ENCODE measurements at places on chromosomes 1 and 21.

GRCh38 chr1:188426561-188426960, 1597.8 kb downstream of the PLA2G4A start:
- no peak for DNase-seq

- no peak for DNase-seq
These were observed 24.7 kb upstream of the LRRN2 start for GRCh38 chr1:204709960-204710912.

- no peak for DNase-seq
These were observed 45.9 kb upstream of the SLC25A33 start for GRCh38 chr1:9493326-9493725.

DNA sequence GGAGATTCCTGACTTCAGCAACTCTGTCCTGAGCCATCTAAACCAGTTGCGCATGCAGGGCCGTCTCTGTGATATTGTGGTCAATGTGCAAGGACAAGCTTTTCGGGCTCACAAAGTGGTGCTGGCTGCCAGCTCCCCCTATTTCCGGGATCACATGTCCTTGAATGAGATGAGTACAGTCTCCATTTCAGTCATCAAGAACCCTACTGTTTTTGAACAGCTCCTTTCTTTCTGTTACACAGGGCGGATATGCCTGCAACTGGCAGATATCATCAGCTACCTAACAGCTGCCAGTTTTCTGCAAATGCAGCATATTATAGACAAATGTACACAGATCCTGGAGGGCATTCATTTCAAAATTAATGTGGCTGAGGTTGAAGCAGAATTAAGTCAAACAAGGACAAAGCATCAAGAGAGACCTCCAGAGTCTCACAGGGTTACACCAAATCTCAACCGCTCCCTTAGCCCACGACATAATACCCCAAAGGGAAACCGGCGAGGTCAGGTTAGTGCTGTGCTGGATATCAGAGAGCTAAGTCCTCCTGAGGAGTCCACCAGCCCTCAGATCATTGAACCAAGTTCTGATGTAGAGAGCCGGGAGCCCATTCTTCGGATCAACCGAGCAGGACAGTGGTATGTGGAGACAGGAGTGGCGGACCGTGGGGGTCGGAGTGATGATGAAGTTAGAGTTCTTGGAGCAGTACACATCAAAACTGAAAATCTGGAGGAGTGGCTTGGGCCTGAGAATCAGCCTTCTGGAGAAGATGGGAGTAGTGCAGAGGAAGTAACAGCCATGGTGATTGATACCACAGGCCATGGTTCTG, 2.3 kb downstream of the ZBTB37 start:
- no peak for DNase-seq

- no peak for DNase-seq
These were observed 8.0 kb upstream of the SVBP start for GRCh38 chr1:42825036-42825851.

DNA sequence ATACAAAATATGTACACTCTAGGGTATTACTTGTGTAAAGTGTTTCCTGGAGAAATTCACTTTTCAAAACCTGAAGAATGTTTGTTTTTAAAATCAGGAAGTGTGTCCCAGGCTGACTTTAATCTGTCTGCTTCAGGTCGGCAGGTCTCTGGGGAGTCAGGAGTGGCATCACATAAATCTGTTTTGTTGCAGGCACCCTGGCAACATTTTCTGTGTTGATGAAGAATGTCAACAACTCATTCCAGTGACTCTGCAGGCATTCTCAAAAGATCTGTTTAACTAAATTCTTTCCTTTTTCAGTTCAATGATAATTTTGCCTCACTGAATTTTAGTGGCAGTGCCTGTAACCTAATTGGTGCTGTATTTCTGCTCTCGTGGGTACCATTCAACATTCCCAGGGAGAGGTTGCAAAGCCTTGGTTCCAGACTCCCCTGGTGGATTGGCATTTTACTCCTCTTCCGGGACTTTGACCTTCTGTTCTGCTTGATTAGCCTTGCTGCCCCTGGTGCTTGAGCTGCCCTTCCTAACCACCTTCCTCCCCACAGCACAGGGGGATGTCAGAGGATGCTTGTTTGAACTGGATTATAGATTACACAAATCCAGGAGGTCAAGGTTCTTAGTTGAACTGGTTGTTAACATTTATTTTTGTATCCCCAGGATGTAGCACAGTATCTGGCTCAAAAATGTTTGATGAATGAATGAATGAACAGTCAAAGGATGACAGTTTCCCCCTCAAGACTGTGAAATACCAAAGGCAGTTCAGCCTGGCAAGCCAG, 55.4 kb upstream of the LPGAT1 start:
- no peak for DNase-seq

- no peak for DNase-seq
These were observed 1.2 kb downstream of the DHRS3 start for GRCh38 chr1:12616709-12617373.

DNA sequence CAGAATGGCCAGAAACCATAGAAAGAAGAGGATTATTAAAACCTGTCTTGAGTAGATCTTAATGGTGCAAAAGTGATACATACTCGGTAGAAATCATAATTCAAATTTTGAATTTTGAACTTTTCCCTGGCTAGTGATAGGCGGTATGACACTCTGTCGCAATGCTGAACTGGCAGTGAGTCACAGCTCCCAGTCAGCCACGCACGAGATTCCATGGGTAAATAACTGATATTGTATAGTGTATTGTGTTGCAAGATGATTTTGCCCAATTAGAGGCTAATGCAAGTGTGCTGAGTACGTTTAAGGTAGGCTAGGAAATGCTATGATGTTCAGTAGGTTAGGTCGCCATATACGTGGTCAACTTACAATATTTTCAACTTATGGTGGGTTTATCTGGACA, 207.0 kb downstream of the SIPA1L2 start:
- DNase-seq, result no peak

- DNase-seq, result no peak
These were observed 32.3 kb downstream of the BCAS2 start for GRCh38 chr1:114549137-114549536.

GRCh38 chr1:228010921-228011320, 4.1 kb downstream of the WNT3A start:
- peak; percentile 76 for DNase-seq

- DNase-seq, result no peak
These were observed 77.6 kb upstream of the DNAH14 start for GRCh38 chr1:224851848-224852261.

GRCh38 chr1:101025657-101026429, at the start of gene DPH5:
Gene DPH5 (minus strand): TSS chr1:101025784. CDS start chr1:101025443, 341 bp downstream.
- peak; percentile 96 for DNase-seq

GRCh38 chr1:22789356-22789994, 78.8 kb downstream of the EPHB2 start:
- DNase-seq, result no peak

DNA sequence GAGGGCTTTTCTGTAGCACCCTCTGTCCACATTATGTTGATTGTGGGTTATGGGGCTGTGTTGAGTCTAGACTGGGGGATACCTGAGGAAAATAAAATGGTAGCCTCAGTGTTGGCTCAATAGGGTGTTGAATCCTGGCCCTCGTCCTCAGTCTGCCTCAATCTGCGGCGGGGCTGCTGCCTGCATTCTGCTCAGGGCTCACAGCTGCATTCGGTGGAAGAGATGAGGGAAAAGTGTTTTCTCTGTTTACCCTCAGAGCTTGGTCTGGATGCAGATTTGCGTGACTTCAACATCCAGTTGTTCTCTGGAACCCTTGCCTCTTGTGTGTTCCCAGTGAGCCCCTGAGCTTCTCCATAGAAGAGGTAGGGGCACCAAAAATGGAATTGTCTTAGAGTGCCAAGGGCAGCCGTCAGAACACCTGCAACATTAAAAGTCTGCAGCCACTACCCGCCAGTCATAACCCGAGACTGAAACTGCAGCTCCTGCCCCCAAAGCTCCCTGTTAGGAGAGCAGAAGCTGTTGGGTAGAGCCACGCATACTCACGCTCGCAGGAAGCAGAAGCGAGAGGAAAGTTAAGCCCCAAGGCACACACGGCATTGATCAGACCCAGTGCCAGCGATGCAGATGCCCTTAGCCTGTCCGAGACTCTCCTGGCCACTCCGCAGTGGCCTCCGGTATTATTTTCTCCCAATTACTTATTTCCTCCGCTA, 215.3 kb upstream of the C1orf174 start:
- peak; percentile 38 for DNase-seq

- no peak for DNase-seq
These were observed 324.9 kb upstream of the POU3F1 start for GRCh38 chr1:38371505-38371844.

DNA sequence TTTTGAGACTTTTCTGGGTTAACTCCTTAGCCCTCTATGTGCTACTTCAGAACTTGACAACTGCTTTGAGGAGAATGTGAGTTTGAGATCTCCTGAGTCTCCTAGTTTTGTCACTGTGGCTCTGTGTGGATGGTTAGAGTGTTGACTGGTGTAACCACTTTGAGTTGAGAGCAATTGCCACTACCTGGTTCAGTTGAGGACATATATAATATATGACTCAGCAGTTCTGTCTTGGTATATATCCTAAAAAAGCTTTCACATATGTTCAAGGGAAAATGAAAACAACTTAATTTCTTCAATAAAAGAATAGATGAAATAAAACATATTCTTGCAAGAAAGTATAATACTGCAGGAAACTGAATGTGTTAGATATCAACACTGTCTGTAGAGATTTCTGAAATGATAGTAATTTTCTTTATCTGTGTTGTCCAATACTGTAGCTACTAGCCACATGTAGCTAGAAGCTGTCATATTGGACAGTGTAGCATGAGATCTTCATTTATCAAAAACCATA, 96.7 kb upstream of the QSOX1 start:
- DNase-seq, result no peak

GRCh38 chr1:119784191-119784781, 15.6 kb upstream of the HMGCS2 start:
- no peak for DNase-seq

DNA sequence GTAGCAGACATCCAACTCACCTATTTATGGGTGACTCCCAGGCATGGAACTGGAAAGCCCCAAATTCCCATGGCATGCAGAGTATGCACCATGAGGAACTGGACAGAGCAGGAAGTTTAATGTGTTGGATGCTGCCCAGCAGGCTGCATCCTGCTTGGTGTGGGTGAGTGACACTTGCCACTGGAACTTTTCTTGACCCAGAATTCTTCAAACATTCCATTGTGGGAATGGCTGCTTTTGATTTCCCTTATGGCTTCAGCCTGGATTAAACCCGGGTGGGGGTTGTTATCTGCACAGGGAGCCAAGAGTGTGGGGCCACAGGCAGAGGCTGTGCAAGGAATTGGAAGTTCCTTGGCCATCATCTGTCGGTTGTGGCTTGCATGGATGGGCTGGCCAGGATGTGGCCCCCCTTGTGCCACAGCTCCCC, 26.9 kb upstream of the BACE2 start:
- DNase-seq, result no peak

DNA sequence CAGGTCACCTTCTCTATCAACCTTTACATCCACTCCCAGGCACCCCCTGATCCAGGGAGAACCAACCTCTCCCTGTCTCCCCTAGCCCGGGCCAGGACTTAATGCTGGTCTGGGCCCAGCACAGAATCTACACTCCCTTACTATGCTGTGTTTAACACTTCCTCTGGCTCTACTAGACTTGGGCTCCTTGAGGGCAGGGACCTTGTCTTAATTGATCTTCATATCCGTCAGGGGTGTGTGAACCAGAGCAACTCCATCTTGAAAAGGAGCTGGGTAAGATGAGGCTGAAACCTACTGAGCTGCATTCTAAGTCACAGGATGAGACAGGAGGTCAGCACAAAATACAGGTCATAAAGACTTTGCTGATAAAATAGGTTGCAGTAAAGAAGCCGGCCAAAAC, 98.9 kb downstream of the SSBP3 start:
- no peak for DNase-seq

DNA sequence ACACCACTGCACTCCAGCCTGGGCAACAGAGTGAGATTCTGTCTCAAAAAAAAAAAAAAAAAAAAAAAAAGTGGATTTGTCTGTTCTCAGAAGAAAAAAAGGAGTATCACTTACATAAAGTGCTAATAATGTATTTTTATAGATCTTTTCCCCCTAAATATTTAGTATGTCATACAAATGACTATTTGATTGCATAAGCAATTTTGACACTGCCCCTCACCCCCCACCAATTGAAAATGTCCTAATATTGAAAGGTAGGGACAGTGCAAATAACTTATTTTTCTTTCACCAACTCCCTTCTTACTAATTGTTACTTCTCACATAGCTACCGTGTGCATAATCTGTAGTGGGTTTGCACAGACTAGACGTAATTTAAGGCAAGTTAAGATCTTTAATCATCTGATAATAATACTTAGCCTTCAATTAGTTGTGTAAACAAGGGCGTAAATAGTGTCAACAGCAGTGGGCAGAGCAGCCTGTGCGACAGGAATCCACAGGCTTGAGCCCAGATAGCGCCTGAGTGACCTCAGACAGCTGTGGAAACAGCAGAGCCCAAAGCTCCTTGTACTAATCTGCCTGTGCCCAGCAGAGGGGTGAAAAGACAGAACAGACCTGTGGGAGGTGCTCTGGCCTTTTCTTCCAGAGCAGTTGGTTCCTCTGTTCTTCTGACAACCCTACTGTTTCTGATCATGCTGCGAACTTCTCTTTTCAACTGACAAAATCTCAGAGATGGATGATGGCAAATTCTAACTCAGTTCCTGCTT, 4.5 kb upstream of the IER5 start:
- DNase-seq, result no peak

DNA sequence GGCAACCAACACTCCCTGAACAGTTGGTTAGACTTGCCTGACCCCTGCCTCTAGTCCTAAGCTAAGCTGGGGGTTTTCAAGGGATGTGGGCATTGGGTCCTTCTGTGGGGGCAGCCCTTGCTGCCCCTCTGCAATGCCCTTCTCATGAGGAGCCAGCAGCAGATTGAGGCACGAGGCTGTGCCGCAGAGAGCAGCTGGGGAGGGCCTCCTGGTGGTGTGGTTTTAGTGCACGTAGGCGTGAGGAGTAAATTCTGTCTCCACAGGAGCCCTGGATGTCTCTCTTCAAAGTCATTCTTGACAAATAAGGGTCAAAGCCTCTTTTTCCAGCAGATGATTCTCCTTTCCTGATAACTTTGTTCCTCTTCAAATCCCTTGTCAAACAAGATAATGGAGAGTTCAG, 31.8 kb upstream of the KLHDC7A start:
- DNase-seq, result no peak

- DNase-seq, result no peak
These were observed 120.7 kb downstream of the CNIH3 start for GRCh38 chr1:224736619-224737352.

- no peak for DNase-seq
These were observed 253.9 kb downstream of the DUSP10 start for GRCh38 chr1:221487781-221488524.

DNA sequence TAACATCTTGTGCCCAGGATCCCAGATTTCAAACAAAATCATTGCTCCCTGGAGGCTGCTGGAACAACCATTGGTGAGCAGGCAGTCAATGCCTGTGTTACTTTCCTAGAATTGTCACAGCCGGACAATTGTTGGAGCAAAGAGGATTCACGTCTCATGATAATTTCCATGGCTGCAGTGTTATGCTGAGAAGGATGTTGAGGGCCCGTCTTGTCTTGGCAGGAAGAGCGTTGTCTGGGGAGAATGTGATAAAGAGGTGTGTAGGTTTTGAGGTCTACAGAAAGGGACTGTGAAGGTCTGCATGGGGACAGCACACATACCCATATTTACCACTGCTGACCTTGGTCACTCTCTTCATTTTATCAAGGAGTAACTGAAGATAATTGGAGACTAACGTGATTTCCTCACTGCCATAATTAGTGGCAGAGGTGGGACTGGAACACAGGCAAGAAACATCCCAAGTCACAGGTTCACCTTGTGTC, 6.3 kb downstream of the MECR start:
- no peak for DNase-seq

Data from cardiac septum (tissue), 1 donor.